ENCODE measurements at places on chromosomes 5 and 9.

DNA sequence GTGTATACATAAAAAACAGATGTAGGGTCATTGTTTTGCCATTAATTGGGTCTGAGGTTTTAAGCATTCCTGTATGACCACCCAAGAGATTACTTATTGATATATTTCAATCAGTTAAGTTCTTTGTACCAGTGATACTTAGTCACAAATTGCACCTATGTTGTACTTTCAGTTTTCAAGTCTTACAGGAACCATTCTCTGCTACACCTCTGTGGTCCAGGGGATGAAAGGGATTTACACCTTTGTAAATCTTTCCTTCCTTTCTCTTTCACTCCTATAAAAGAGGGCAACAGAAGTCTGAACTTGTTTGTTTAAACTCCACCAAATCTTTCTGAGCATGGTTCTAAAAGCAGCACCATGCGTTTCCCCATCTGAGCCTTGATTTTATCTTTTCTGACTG, 86.1 kb downstream of the DEPDC1B start:
- no peak for DNase-seq

DNA sequence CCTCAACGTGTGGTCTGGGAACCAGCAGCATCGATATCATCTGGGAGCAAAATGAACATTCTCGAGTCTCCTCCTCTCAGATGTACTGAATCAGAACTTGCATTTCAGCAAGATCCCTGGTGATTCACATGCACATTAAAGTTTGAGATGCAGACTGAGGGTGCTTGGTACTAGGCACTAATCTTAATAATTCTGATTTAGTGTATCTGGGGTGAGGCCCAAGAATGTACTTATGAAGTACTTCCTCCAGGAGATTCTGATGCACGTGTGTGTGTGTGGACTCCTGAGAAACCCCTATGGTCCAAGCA, 56.2 kb upstream of the EQTN start:
- no peak for DNase-seq

GRCh38 chr9:83649080-83649479, 26.1 kb downstream of the IDNK start:
- peak; percentile 50 for DNase-seq

DNA sequence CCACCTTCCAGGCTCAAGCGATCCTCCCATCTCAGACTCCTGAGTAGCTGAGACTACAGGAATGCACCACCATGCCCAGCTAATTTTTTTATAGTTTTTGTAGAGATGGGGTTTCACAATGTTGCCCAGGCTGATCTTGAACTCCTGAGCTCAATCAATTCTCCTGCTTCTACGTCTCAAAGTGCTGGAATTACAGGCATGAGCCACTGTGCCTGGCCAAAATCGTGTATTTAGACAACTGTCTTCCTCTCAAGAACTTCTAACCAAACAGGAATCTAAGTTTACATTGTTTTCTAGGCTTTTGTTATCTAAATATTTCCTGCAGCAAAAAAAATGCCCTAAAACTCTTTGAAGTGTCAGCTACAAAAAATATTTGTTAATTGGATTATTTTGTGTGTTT, 78.8 kb downstream of the NLN start:
- DNase-seq, result no peak

DNA sequence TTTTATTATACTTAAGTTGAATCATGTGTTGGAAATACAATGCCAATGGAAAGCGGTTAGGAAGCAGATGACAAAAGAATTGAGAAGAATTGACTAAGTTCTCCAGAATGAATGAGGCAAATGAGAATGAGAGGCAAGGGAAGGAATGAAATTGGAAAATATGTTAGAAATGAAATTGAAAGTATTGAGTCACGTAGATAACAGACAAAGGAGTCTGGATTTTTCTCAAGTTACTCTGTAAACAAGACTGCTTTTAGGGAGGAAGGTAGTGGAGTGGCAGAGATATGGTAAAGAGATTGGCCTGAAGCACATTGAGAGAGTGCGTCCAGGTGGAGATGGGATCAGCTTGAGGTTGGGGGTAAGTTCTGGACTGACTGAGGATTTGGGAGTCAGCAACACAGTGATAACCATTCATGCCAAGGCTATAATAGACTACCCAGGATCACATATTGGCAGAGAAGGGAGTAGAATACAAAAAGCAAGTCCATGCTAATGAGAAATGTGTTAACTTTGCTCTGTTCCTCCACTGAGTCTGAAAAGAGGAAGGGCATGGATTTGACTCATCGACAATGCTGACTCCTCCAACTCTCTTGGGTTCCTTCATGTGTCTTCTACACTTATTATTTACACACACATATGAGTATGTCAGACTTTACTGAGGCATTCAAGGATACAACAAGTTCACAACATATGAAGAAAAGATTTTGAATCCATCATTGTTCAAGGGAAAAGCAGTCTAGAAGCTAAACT, 814.2 kb upstream of the ZNF608 start:
- DNase-seq, result no peak

DNA sequence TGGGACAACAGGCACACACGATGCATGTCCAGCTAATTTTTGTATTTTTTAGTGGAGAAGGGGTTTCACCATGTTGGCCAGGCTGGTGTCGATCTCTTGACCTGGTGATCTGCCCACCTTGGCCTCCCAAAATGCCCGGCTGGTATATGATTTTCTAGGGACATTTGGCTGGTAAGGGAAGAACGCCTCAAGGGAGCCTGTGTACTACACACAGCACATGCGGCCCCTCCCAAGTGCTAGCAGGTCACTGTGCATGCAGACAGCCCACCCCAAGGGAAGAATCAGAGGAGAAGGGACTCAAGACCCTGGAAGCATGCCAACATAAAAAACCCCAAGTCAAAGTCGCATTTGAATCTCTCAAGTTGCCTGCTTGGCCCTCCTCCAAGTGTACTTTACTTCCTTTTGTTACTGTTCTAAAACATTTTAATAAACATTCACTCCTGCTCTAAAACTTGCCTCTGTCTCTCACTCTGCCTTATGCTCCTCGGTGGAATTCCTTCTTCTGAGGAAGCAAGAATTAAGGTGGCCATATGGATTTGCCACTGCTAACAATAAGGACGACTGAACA, 24.3 kb upstream of the OTULINL start:
- DNase-seq, result no peak

GRCh38 chr9:134637696-134638501, 3.7 kb upstream of the COL5A1 start:
- DNase-seq, result no peak

- DNase-seq, result no peak
Observed at GRCh38 chr9:130236436-130236985, 29.0 kb upstream of the HMCN2 start.

GRCh38 chr9:132235894-132236661, 74.2 kb downstream of the NTNG2 start:
- peak; percentile 84 for DNase-seq

DNA sequence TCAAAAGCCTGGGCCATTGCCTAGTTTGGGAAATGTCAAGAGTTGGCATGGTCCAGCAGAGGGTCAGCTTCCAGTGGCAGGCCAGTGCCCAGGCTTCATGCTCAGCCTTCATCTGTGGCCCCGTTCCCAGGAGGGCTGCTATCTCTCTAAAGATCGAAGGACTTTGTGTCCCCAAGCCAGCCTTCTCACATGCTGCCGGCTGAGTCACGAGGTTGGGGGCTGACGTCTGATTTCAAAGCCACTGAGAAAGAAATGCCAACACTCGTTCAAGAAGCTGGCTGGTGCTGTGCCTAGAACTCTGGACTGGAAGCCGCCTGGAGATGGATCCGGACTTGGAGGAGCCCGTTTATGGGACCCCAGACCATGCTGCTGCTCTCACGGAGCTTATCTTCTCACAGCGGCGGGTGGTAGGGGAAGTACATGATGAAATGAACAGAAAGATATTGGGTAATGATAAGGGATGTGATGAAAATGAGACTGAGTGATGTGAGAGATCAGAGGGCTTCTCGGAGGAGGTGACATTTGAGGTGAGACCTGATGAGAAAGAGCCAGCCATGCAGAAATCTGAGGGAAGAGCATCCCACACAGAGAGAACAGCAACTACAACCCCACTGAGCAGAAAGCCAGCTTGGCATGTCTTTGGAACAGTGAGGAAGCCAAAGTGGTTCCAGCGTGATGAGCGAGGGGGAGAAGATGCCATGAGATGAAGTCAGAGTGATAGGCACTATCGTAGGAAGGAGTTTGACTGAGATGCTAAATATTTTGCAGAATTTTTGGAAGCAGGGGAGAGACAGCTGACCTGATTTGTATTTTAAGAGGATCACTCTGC, 54.9 kb upstream of the BOD1 start:
- no peak for DNase-seq

Data from GM12892 (cell line).